ENCODE measurements at places on chromosomes 5 and 9. TPM values are rescaled to one million over a fixed set of nuclear protein-coding genes. Genes with fewer than 3 reads are reported as not detected.

DNA sequence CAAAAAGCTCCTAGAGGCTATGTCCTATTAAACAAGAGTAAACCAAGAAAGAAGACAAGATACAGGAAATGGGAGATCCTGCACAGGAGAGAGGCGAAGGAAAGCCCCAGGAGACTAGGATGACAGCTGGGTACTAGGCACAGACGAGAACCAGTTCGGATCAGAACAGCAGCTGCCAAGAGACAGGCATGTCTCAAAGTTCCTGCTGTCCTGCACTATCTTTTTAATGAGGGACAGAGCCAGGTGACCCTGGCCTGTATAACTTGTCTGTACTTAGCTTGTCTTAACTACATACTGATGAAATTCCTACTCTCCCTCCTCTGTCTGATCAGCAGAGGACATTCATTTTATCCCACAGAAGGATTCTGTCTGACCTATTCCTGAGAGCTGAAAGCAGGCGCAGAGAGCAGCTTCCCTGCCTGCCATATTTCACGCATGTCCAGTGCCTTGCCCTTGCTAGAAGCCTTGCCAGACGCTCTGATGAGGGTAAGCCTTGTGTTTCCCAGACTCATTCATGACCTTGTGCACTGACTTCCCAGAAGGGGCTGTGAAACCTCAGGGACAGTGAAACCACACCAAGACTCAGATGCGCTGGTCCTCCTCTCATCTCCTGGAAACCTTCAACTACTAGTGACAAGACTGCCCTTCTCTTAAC, 24.7 kb downstream of the TSC1 start:
- no peak for DNase-seq

DNA sequence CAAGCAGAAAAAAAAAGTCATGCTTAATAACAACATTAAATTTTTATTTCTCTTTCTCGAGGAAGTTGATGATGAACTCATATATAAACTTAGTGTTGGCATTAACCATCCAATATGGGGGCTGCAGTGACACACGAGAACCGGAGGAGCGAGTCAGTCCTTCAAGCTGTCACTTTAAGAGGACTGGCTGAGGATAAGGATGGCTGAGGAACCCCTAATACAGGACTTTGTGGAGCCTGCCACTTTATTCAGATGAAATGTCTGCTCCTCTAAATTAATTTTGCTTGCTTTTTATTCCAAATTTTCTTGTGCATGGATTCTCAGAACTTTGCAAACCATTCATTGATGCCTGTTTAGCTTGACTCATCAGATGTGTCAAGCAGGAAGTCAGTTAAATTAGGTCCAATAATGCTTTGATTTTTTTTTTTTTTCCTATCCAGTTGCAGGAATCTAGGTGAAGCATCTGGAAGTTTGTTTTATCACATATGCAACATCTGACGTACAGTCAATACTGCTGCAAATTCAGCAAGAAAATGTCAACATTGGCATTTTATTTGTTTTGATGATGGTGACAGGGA, 144.2 kb upstream of the COL5A1 start:
- DNase-seq = no peak

DNA sequence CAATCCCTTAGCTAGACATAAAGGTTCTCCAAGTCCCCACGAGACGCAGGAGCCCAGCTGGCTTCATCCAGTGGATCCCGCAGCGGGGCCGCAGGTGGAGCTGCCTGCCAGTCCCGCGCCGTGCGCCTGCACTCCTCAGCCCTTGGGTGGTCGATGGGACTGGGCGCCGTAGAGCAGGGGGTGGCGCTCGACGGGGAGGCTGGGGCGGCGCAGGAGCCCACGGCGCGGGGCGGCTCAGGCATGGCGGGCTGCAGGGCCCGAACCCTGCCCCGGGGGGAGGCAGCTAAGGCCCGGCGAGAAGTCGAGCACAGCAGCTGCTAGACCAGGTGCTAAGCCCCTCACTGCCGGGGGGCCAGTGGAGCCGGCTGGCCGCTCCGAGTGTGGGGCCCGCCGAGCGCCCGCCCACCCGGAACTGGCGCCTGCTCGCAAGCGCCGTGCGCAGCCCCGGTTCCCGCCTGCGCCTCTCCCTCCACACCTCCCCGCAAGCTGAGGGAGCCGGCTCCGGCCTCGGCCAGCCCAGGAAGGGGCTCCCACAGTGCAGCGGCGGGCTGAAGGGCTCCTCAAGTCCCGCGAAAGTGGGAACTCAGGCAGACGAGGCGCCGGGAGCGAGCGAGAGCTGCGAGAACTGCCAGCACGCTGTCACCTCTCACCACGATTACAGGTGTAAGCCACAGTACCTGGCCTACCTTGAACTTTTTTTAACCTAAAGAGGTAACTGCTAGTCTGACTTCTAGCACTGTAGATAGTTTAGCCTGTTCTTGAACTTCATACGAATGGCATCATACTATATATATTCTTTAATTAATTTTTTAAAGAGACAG, 35.5 kb downstream of the PTGS1 start:
- DNase-seq = no peak

GRCh38 chr9:23447166-23447565, 378.9 kb downstream of the ELAVL2 start:
- DNase-seq = no peak

DNA sequence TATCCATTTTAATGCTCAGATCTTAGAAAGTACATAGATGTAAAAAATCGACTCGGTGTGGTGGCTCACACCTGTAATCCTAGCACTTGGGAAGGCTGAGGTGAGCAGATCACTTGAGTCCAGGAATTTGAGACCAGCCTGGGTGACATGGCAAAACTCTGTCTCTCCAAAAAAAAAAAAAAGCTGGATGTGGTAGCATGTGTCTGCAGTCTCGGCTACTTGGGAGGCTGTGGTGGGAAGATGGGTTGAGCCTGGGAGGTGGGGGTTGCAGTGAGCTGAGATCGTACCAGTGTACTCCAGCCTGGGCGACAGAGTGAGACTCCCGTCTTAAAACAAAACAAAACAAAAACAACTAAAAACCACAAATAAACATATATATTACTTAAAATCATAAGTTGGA, 61.4 kb downstream of the RASA1 start:
- DNase-seq = no peak

- no peak for DNase-seq
Measured at GRCh38 chr9:137365552-137366444, 57.2 kb downstream of the EXD3 start.

DNA sequence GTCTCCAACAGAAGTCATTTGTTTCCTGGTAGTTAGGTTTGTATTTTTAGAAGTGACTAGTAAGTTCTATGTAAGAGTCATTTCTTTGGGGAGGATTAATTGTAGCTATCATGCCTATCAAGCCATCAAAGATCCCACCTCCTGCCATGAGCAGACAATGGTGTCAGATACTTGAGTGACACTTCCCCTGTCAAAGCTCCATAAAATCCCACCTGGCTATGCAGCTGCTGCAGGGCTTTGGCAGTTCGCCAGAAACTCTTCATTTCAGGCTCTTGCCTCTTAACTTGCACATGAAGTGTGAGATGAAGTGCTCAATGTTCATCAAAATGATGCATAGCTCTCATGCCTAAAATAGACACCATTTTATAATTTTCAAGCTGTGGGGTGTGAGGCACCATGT, 312.1 kb downstream of the CDH12 start:
- DNase-seq = no peak

GRCh38 chr5:45113726-45114125, 305.0 kb downstream of the MRPS30 start:
- DNase-seq = peak; percentile 11

DNA sequence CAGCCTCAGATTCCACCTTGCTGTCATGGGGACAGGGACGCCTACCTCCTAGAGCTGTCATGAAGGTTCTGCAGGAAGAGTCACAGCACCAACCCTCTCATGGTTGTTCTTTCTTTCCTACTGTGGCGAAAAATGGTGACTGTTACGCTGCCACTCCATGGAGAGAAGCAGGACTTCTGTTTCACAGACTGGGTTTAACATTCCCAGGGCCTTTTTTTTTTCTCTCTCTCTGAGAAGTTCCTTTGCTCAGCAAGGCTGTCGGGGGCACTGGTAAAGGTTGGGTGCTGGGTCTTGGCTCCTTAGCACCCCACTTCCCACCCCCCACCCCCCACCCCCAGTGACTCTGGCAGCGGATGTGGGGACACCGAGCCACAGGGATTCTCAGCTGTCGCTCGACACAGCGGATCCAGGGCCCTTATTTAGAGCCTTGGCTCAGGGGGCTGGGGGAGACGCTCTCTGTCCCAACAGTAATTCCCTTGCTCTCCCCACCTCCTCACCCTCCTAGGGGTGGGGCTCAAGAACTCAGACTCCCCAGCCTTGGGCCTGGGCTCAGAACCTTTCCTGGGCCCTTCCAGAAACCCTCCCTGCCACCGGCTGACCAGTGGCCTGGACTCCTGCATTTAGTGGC, 34.4 kb downstream of the DUSP1 start:
- DNase-seq = no peak

GRCh38 chr5:180171568-180172094, 37.4 kb downstream of the RASGEF1C start:
- no peak for DNase-seq

- DNase-seq = no peak
Measured at GRCh38 chr9:89079391-89079790, 88.1 kb downstream of the S1PR3 start.

DNA sequence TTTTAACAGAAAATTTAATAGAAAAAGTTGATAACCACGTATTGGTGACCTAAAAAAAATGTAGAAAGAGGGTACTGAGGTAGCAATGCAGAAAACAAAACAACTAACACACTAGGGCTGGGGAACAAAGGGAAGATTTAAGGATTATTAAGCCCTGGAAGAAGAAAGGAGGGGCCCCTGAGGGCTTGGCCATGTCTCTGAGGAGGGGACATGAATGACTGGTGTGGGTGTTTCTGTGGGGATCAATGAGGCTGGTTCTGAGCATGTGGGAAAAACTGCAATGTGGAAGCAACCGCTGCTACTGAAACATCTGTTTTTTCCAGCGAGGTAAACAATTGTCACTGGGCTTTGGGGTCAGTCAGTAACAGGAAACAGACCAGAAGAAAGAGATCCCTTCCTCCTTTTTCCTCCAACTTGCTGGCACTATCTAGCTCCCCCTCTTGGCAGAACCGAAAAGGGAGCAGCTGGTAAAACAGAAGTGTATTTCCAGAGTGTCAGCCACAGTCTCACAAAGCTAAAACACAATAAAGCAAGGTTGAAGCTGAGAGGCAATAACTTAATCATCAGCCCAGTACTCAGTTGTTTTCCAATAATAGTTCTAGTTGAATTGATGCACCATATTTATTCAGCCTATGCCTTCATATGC, 48.3 kb downstream of the ATPSCKMT start:
- no peak for DNase-seq

- DNase-seq = no peak
Measured at GRCh38 chr5:9209846-9210492, 335.9 kb downstream of the SEMA5A start.

GRCh38 chr5:150789943-150790611, 11.5 kb downstream of the SMIM3 start:
- DNase-seq = peak; percentile 99

DNA sequence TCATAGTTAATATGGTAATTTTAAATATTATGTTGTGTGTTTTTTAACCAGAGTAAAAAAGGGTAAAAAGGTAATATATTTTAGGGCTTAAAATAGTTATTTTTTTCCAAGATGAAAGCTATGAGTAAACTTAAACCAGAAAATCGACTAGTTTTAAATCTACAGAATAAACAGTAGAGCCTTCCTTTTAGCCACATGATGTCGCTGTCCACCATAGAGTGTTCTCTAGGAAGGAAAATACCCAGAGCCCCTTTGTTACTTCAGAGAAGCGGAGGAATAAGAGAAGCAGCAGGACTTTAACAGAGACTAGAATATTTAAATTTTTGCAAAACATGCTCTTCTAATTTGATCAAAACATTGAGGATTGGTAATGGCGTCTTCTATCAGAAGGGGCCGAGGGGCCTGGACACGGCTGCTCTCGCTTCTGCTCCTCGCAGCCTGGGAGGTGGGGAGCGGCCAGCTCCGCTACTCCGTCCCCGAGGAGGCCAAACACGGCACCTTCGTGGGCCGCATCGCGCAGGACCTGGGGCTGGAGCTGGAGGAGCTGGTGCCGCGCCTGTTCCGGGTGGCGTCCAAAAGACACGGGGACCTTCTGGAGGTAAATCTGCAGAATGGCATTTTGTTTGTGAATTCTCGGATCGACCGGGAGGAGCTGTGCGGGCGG, at the start of gene PCDHA2:
PCDHA2 (plus strand) TSS at position 258 of the 664 bp plus-strand sequence.
- peak; percentile 54 for DNase-seq

DNA sequence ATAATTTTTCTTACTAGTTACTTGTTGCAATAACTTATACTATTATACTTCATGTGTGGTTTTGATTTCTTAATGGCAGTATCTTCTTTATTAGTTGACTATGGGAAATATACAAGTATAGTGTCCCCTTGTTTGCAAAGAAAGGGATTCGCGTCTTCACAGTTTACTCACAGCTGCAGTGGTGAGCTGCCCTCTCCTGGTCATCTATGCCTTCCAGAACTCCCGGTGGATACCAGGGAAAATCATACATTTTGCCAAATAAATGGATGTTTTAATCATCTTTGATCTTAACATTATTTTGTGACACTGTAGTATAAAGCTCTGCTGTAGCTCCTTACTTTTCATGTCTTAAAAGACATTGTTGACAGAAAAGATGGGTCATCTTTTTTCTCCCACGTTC, 142.0 kb downstream of the ZCCHC7 start:
- DNase-seq = peak; percentile 11

GRCh38 chr5:54457094-54457862, 1.8 kb downstream of the HSPB3 start:
- peak; percentile 82 for DNase-seq

DNA sequence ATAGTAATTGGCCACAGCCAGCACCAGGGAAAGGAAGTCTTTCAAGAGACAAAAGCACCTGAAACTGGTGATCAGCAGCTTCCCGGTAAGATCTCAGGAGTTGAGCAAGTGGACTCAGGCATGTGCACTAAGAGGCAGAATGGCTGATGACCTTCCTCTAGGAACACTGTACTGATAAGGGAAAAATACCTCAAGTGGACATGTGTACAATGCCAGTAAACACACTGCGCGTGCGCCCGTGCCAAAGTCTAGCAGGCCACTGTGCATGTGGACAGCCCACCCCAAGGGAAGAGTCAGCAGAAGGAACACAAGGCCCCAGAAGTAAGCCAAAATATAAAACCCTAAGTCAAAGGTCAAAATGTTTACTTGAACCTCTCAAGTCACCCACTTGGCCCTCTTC, 423.0 kb downstream of the TUSC1 start:
- no peak for DNase-seq

GRCh38 chr9:13127131-13127530, 152.4 kb downstream of the MPDZ start:
- DNase-seq = no peak

- no peak for DNase-seq
Measured at GRCh38 chr5:24817966-24818365, 173.2 kb upstream of the CDH10 start.

- no peak for DNase-seq
Measured at GRCh38 chr5:56515011-56515410, 281.9 kb upstream of the ANKRD55 start.

Gene LECT2
- not detected for total RNA-seq

Gene CD74
- total RNA-seq = not detected

Gene CACFD1
- 10.8 TPM for total RNA-seq

Gene CCIN
- 0.34 TPM for total RNA-seq

Gene RAB14
- 39.5 TPM for total RNA-seq

Gene PRDM9
- total RNA-seq = not detected

Gene MAMDC2
- 4.2 TPM for total RNA-seq

Gene IFNA8
- not detected for total RNA-seq

Measured in A172 (cell line).